SJSA1 (cell line): ENCODE measurements at places on chromosomes 16 and 17.

DNA sequence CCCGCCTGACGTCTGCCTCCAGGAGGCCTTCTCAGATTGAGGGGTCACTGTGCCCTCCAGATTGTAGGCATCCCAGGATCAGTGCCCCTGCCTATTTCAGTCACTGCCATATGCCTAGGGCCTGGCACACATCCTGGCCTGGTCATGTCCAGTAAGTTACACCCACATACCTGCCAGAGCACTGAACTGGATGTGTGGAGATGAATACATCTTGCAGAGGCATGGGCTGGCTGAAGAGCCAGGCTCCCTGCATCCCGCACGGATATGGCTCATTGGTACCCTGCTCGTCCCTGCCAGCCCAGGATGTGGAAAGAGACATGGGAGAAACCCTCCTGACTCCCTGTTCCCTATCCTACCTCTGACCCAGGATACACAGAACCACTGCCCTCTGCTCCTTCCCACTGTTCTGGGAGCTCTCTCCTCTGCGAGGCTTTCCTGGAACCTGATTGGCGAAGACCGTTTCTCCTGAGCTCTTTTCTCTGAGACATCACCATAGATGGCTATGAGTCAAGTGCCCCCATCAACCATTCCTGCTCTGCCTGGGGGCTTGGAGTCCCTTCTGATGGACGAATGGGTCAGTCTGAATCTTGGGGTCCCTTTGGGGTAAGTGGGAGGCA lies 40.0 kb upstream of the TAC4 start:
- no peak for DNase-seq

DNA sequence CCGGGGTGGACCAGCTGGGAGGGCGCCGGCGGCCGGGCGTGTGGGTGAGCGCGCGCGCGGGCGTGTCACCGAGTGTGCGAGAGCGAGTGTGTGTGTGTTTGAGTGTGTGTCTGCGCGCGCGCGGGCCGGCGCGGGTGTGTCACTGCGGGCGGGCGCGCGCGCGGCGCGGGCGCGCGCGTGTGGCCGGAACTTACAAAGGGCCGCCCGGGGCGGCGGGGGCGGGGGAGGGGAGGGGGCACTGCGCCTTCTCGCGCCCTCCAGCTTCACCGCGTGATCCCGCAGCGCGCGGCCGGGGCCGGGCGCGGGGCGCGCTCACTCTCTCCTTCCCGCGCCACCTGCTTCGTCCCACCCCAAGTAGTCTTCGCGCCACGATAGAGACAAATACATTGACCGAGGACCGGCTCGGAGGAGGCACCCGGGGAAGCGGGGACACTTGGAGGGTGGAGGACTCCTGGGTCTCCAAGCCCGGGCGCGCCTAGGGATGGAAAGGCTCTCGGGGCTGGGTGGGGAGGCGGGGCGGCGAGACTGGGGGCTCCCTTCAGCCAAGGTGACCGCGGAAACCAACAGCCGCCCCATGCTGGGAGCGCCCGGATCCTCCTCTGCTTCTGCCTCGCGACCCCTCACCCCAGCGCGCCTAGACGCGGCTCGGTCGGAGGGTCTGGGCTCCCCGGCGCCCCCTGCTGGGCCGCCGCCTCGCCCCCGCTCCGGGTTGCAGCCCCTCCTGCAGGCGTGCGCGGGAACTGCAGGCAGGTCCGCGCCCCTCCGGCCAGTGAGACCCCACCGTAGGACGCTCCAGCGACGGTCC lies at the start of gene SRCIN1:
SRCIN1 (minus strand) TSS at position 112 of the 805 bp plus-strand sequence. CDS start 247 bp downstream, outside the sequence.
- DNase-seq, result peak; percentile 19

DNA sequence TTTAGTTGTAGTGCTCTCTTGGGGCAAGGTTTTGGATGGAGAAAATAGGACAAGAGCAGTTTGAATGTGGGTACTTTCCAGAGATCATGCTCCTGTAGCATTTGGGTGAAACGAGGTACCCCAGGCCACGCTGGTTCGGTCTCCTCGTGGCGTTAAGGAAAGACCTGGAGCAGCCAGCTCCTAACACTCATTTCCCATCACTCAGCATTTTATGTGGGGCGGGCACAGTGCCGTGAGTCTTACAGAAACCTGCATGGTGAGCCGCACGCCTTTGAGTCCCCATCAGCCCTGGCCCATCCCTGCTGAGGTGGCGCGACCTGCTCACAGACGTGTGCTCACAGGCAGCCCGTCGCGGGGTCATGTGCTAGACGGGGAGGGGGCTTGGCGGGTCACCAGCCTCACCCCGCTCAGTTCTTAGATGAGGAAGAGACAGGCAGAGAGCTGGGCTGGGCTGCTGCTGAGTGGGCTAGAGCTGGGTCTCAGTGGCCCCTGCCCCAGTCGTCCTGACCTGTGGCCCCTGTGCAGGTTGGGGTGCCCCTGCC lies 37.3 kb downstream of the TBCD start:
- DNase-seq, result no peak

DNA sequence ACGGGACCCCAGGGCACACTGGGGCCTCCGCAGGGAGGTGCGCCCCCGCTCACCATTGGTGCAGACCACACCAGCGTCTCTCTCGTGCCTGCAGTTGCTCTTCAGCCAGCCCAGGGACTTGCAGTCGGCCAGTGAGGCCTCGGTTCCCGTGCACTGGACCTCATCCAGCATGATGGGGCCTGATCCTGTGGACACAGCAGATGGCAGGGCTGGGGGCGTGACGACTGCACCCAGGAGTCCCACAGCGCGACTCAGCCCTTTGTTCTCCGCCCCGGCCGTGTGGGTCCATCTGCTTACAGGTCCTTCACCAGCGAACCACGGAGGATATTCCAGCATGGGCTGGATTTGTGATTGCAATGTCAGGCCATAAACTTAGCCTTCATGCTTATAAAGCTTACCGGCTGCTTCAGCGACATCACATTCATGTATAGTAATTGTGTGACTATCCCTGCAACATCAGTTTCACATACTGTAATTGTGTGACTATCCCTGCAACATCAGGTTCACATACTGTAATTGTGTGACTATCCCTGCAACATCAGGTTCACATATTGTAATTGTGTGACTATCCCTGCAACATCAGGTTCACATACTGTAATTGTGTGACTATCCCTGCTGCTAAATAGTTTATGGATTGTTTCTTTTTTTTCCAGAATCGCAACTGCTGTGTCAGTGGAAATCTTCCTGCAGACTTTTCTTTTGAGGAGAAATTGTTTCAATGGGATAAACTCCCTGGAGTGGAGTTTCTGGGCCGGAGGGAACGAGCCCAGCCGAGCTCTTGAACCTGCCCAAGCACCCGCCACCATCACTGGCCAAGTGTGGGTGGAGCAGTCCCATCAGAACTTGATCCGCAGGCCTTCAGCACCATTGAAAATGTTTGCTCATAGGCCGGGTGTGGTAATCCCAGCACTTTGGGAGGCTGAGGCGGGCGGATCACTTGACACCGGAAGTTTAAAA lies 4.8 kb downstream of the LGALS3BP start:
- no peak for DNase-seq

GRCh38 chr16:667780-668518 lies at the start of gene RHOT2:
TSS of gene RHOT2 (plus strand) at chr16:668132. CDS start at chr16:668200, 68 bp downstream.
- DNase-seq, result peak; percentile 93

DNA sequence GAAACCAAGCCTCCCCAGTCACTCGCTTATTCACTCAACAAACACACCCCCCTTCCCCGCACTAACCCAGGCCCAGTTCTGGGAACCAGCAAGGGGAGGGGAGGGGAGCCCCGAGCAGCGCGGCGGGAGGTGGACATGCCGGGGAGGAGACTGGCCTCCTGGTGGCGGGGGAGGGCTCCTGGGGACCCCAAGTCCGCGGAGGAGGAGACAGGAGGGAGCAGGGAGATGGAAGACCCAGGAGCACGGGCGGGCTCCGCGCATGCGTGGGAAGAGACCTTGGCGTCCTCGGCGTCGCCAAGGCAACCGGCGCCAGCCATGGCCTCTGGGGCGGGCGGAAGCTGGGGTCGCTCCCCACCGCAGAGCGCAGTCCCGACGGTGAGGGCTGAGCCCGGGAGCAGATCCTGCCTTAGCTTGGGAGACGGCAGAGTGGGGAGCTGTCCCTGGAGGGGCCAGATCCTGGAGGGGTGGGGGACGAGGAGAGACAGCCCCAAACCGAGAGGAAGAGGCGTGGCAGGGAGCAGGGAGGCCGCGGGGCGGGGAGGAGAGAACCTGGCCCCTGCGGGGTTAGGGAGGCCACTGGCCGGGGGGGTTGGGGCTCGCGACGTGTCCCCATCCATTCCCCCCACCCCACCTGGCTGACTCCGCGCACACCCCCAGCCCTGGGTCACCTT lies at the start of gene PRR29:
PRR29 (plus strand) TSS at position 302 of the 671 bp plus-strand sequence; CDS start at position 316, 14 bp downstream.
- DNase-seq, result peak; percentile 74
